ENCODE measurements at places on chromosomes 4 and X.

DNA sequence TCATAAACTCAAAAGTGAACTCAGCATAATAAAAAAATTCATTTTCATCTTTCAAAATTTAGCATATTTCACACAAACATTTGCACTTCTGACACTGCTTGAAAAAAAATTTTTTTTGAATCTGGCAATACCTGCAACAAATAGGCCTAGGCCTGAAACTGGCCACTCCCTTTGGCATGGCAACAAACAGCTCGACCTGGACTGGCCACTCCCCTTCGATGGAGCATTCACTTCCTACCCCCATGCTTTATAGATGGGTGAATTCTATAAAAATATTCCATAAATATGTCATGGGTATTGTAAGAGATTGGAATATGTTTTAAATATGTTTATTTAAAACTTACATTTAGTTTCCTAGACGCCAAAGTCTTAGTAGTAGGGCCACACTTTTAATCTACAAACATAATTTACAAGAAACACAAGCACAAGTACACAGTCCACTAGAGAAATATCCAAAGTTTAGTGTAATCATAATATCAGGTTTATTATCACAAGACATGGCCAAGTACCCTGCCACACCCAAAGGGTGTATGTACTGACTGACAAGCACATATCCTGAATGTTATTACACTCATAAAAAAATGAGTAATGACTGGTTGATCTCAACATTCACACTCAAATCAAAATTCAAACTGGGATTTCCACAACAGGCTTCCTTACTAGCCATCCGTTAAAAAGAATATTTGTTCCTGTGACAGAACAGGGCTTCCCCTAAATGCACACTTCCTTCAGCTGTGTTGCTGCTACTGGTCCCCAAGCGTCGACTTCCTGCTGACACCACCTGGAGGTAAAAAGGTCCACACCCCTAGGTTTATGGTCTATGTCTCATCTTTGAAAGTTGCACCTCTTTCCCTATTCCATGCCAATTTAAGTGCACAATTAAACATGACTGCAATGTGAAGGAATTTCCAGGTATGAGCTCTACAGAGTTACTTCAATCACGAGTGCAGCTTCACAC is 271.5 kb downstream of the NR3C2 start:
- DNase-seq = no peak

DNA sequence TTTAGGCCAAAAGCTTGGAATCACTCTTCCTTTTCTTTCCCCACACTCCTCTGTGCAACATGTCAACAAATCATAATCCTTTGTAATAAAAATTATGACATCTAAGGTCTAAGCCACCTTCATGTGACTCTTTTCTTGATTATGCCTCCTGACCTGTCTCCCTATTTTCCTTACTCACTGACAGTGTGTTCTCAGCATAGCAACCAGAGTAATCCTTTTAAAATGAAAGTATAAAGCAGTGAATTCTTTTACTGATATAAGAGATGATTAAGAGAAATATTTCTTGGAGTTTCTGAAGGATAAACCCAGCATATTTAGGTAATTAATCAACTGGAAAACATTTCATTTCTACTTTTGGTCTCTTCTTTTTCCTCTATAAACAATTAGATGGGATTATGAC is 44.7 kb downstream of the USO1 start:
- DNase-seq = no peak

DNA sequence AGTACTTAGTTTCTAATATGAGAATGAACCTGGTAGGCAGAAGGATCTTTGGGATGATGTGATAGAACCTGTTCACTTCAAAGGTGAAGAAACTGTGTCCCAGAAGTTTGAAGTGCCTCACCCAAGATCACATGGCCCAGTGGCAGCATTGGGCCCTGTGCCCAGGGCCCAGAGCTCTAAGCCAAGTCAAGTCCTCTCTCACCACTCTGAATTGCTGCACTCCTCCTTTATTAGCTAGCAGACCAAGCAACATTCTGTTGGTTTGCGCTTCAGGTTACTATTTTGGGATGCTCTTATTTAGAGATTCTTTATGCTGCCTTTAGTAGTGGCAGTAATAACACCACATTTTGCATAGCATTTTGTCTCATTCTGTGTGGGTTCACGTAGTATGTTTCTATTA is 82.7 kb downstream of the PARM1 start:
- no peak for DNase-seq

GRCh38 chr4:24988776-24989175 is 42.0 kb downstream of the LGI2 start:
- no peak for DNase-seq

GRCh38 chrX:18893536-18893935 is 90.4 kb downstream of the PHKA2 start:
- no peak for DNase-seq

All from activated CD4-positive, alpha-beta T cell treated with anti-CD3 and anti-CD28 coated beads for 1 hour (primary cell).